ENCODE measurements at places on chromosomes 4 and X. TPM values are rescaled to one million over a fixed set of nuclear protein-coding genes. Genes with fewer than 3 reads are reported as not detected.

Gene MAMLD1
- 1.7 TPM for total RNA-seq

Gene PDLIM5
- total RNA-seq = 36.5 TPM

Gene GAGE2A
- not detected for total RNA-seq

Gene NRK
- total RNA-seq = not detected

Gene ASIC5
- total RNA-seq = not detected

Gene PSAPL1
- total RNA-seq = not detected

DNA sequence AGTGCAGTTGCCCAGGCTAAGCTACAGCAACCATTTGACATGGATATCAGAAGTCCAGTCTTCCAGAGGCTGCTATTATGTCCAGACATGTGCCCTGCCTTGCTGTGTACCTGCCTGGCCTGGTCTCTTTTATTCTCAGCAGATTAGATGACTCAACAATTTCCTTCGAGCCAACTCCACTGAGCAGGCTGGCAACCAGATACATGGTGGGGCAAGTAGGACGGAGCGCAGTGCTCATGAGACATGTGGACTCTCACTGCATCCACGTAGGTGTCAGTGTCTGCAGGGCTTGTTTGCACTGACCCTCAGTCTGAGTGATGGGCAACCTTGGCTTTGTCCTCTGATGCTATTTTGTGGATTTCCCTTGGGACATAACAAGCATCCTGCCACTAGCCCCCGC is 7.2 kb upstream of the MAGEA11 start:
- no peak for DNase-seq
- H3K27ac ChIP-seq = no peak overlapping the region
- no peaks in the 10 kb centered on the region for H3K27me3 ChIP-seq
- H3K36me3 ChIP-seq = no peaks in the 10 kb centered on the region
- no peaks in the 10 kb centered on the region for H3K4me1 ChIP-seq
- H3K4me3 ChIP-seq = no peak overlapping the region

DNA sequence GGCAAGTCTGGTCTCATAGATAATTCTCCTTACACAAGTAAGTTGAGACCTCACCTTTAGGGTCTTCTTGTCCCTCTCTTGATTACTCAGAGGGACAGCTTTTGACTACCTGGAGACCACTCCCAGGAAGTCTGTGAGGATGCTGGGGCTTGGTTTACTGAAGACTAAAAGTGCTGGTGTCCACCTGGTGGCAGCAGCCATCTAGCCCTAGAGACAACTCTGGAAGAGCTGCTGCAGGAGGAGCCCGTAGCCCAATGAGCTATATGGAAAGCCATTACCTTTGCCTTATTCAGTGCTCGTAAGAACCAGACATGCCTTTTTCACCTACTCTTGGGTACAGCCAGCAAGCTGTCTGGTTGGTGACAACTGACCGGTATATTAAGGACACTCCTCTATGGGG is 7.3 kb downstream of the FGFBP2 start:
- H3K27ac ChIP-seq = no peak overlapping the region
- H3K27me3 ChIP-seq = no peaks in the 10 kb centered on the region
- no peaks in the 10 kb centered on the region for H3K4me1 ChIP-seq
- no peaks in the 10 kb centered on the region for H3K36me3 ChIP-seq
- DNase-seq = no peak
- no peak overlapping the region for H3K4me3 ChIP-seq

- no peaks in the 10 kb centered on the region for H3K36me3 ChIP-seq
- DNase-seq = no peak
- no peaks in the 10 kb centered on the region for H3K27me3 ChIP-seq
Measured at GRCh38 chr4:90769251-90769650, 642.1 kb downstream of the CCSER1 start.

DNA sequence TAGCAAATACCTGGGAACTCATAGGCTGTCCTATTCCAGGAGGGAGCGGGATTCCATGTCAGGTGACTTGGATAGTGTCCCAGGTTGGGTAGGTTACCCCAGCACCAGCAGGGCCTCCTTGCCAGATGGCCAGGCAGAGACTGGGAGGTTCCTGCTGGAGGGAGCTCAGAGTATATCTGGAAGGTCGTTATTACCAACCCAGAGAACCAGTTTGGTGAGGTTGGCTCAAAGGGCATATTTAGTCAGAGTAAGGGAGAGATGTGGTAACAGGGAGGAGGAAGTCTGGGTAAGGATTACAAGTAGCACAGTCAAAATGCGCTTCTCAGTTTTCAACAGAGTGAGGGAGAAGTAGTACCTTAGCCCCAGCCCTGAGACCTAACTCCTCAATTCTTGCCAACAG is 53.3 kb upstream of the LNX1 start:
- no peak for DNase-seq
- no peak overlapping the region for H3K4me3 ChIP-seq
- H3K36me3 ChIP-seq = no peaks in the 10 kb centered on the region
- no peak overlapping the region for H3K27ac ChIP-seq
- H3K27me3 ChIP-seq = no peaks in the 10 kb centered on the region

GRCh38 chr4:73410916-73411730 is 7.0 kb downstream of the ALB start:
- H3K27ac ChIP-seq = no peak overlapping the region
- H3K4me1 ChIP-seq = no peaks in the 10 kb centered on the region
- no peak for DNase-seq
- H3K27me3 ChIP-seq = no peaks in the 10 kb centered on the region
- H3K4me3 ChIP-seq = no peak overlapping the region
- no peaks in the 10 kb centered on the region for H3K36me3 ChIP-seq

- no peak overlapping the region for H3K27ac ChIP-seq
- peaks cover 7% of the 10 kb centered on the region for H3K4me1 ChIP-seq
- H3K36me3 ChIP-seq = peaks cover 18% of the 10 kb centered on the region
- no peak overlapping the region for H3K4me3 ChIP-seq
- no peaks in the 10 kb centered on the region for H3K27me3 ChIP-seq
Measured at GRCh38 chrX:41720125-41720779, 3.7 kb upstream of the GPR82 start.

- no peaks in the 10 kb centered on the region for H3K27me3 ChIP-seq
- no peak for DNase-seq
- no peaks in the 10 kb centered on the region for H3K4me1 ChIP-seq
- no peak overlapping the region for H3K27ac ChIP-seq
- H3K4me3 ChIP-seq = no peak overlapping the region
Measured at GRCh38 chr4:180152831-180153230, 2090.4 kb upstream of the TENM3 start.

DNA sequence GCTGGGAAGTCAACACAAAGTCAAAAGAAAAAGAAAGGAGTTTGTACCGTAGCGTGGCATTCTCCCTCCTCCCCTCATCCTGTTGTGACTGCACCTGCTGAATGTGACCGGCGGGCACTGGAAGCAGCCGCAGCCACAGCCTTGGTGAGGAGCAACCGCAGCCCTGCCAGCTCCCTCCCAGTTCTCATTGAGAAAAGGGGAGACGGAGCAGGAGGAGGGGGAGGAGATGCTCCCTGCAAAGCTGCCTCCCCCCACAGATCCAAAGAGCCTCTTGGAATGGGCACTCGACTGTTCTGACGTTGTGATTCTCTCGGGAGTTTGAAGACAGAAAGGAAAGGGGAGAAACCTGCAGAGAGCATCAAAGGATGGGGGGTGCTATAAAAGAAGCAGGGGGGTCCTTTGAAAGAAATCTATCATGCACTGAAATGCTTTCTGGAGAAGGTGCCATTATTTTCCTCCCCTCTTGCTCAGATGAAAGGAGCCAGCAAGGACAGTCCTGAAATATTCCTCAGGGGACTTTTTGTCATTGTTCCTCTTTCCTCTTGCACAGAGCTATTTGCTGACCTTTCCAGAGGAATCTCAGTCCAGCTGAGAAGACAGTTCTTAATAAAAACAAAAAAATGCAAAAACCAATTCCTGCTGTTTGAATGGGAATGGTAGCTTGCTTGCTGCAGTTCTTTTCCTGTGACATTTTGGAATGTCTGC is 429.7 kb downstream of the MAPK10 start:
- no peak for DNase-seq
- H3K4me1 ChIP-seq = no peaks in the 10 kb centered on the region
- H3K27ac ChIP-seq = no peak overlapping the region
- H3K4me3 ChIP-seq = no peak overlapping the region
- no peaks in the 10 kb centered on the region for H3K27me3 ChIP-seq
- no peaks in the 10 kb centered on the region for H3K36me3 ChIP-seq

DNA sequence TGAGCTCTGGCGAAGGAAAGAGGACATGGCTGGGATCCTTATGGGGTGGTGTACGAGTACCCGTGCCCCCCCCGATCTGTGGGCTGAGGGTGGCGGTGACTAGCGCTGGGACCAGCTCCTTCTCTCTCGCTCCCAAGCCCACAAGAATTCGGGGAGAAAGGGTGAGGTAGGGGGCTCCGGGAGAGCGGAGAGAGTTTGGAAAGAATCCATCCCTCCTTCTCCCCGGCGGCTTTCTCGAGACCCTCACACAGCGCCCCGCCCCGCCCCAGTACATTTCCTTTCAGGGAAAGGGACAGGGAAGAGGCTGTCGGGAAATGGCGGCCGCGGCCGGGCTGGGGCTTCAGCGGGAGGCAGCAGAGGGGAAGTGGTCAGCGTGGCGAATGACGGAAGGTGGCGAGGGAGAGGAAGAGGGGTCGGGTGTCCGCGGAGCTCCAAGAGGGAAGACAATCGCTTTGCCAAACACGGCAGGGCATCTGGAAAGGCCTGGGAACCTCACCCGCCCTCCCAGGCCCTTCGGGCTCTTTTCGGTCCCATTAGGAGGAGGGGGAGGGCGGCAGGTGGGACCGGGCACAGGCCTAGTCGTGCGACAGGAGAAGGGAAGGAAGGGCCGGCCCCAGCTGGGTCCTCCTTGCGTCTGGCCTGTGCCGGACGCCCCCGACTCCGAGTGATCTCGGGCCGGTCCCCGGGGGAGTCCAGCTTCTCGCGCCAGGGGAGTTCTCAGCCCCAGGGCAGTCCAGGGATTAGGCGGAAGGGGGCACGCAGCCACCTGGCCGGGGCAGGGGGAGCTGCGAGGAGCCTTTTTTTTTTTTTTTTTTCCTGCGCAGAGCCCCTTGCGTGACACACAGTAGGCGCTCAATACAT is 10.2 kb downstream of the HNRNPH2 start:
- peak overlapping the region; percentile 68 for H3K27ac ChIP-seq
- H3K4me1 ChIP-seq = no peaks in the 10 kb centered on the region
- H3K36me3 ChIP-seq = peaks cover 4% of the 10 kb centered on the region
- DNase-seq = peak; percentile 23
- no peaks in the 10 kb centered on the region for H3K27me3 ChIP-seq
- peak overlapping the region; percentile 71 for H3K4me3 ChIP-seq

GRCh38 chr4:139229534-139230039 is 50.4 kb downstream of the MGARP start:
- DNase-seq = peak; percentile 37
- no peaks in the 10 kb centered on the region for H3K36me3 ChIP-seq
- H3K27me3 ChIP-seq = no peaks in the 10 kb centered on the region
- no peaks in the 10 kb centered on the region for H3K4me1 ChIP-seq

- H3K4me3 ChIP-seq = no peak overlapping the region
- no peaks in the 10 kb centered on the region for H3K36me3 ChIP-seq
- peak; percentile 15 for DNase-seq
- no peaks in the 10 kb centered on the region for H3K27me3 ChIP-seq
Measured at GRCh38 chrX:72245461-72246089, 6.7 kb upstream of the ERCC6L start.
